ENCODE measurements at places on chromosomes 12 and 14.

DNA sequence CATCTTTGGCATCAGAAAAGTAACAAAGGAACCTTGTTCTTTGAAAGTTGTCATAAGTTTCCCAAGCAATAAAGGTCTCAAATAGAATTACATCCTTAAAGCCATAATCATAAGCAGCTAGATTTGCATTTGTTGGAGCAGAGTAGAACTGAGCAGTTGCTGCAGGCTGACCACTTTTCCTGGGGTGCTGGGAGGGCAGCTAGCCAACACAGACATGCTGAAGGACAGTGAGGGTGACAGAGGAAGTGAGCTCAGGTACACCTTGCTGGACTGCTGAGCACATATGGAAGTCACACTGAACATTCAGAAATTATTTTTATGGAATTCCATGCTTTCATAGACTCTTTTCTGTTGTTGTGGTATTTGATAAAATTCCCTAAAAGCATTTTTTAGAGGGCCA is 66.2 kb downstream of the MARK3 start:
- no peak for DNase-seq

DNA sequence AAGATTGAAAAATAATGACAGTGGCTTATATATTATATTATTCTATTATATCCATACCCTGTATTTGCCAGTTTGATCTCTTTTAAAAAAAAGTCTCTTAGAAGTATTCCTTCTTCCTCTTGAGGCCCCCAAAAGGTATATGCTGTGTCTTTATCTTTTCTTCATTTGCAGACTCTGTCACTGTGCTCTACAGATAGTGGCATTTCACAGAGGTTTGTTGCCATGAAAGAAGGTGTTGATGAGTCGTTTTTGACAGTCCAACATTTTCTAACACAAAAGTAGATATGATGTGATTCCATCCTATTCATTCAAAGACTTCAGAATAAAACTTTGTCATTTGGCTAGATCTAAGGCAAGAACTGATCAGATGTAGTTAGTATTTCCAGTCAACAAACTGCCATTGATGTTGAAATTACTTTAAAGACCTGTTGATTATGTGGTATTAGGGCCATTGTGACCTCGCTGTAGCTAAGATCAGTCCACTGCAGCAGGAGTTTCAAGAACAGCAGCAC is at the start of gene CCDC196:
CCDC196 (plus strand) TSS at position 462 of the 512 bp plus-strand sequence. CDS start 132 bp downstream, outside the sequence.
- no peak for DNase-seq

GRCh38 chr12:117049295-117049694 is 49.9 kb downstream of the TESC start:
- DNase-seq, result no peak

DNA sequence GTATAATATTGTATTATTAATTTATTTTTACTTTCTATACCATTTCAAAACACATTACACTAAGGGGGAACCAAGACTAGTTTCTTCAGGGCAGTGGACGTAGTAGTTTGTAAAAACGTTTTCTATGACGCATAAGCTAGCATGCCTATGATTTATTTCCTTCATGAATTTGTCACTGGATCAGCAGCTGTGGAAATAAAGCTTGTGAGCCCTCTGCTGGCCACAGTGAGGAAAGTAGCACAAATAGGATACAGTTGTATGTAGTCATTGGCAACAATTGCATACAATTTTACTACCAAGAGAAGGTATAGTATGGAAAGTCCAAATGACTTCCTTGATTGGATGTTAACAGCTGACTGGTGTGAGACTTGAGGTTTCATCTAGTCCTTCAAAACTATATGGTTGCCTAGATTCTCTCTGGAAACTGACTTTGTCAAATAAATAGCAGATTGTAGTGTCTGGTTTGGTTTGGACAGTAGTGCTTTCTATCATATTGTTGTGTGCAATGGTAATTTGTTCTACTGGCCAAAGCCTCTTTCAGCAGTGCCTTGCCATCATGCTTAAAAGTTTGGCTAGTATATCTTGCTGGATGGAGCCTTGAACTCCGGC is 24.3 kb upstream of the PLEKHD1 start:
- DNase-seq, result peak; percentile 3

GRCh38 chr14:105862581-105863239 is 336.3 kb downstream of the TMEM121 start:
- no peak for DNase-seq

Measured in effector CD8-positive, alpha-beta T cell (primary cell).